Renal cortical epithelial cell (primary cell): ENCODE measurements at places on chromosomes 11 and 22. TPM values are rescaled to one million over a fixed set of nuclear protein-coding genes. Genes with fewer than 3 reads are reported as not detected.

The BEST1 gene
- total RNA-seq = 1.1 and 1.4 TPM in 2 replicates

GRCh38 chr11:106998116-106998915, 20.0 kb downstream of the GUCY1A2 start:
- no peak for DNase-seq

GRCh38 chr11:69918231-69918937, 99.2 kb upstream of the FGF3 start:
- DNase-seq = no peak

The OMP gene
- total RNA-seq = 0.50 TPM in 1 of 2 replicates, not detected in the other

The SYVN1 gene
- total RNA-seq = 17.2 and 49.8 TPM in 2 replicates

DNA sequence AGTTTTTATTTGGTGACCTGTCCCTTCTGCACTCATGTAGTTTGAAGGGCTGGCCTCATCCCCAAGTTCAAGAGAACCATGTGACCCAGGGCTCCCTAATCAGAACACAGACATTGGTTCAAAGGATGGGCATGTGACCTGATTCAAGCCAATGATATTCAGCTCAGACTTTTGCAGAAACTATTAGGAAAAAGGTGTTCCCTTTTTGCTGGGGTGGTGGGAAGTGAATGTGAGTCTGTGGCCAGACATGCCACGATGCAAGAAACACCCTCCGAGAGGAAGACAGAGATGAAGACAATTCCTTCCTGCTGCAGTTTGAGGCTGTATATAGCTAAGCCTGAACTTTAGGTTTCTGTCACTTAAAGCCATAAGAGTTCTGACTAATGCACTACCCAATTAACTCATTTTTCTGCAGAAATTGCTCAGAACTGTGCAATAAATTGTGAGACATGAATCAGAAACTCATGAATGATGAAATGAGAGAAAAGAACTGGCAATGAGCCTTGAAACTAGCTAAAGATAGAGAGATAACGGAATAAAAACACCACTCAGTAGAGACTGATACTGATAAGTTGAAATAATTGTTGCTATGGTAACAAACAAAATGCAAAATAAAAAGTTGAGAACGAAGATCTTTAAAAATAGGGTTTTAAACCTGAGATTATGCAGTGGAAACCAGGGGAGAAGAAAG, 9.2 kb upstream of the MAPK1 start:
- no peak for DNase-seq

DNA sequence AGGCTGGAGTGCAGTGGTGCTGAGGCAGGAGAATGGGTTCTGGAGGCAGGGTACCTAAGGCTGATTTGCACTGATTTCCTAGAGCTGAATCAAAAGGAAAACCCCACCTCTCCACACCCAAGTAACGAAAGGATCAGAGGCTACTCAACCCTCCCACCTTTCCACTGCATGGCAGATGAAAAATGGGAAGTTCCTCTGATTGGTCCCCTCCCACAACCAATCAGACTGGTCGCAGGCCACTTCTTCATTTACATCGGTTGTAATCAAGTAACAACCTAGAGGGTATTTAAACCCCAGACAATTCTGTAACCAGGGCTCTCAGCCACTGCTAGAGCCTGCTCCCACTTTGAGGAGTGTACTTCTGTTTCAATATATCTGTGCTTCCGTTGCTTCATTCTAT, 18.6 kb upstream of the PARVB start:
- no peak for DNase-seq

DNA sequence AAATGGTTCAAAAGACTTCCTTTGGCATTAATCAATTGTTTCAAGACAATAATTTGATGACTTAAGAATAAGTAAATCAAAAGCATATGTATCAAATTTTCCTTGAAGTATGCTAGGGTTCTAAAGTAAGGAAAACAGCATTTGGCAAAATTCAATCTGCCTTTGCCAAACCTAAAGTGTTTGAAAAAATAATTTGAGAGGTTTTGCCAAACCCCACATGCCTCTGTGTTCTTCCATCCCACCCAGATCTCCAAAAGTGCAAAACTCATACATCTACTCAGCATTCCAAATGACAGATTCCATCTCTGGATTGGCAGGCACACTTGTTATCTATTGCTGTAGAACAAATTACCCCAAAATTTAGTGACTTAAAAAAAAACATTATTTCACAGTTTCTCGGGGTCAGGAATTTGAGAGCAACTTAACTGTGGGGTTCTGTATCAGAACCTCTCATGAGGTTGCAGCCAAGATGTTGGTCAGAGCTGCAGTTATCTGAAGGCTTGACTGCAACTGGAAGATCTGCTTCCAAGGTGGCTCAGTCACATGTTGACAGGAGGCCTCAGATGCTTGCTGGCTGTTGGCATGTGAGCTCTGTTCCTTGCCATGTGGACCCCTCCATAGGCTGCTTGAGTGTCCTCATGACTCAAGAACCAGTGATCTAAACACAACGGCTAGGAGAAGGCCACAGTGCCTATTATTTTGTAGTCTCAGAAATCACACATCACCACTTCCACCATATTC, 100.6 kb upstream of the ARHGAP42 start:
- DNase-seq = no peak

The SCN2B gene
- 0.35 and 1.2 TPM in 2 replicates for total RNA-seq

DNA sequence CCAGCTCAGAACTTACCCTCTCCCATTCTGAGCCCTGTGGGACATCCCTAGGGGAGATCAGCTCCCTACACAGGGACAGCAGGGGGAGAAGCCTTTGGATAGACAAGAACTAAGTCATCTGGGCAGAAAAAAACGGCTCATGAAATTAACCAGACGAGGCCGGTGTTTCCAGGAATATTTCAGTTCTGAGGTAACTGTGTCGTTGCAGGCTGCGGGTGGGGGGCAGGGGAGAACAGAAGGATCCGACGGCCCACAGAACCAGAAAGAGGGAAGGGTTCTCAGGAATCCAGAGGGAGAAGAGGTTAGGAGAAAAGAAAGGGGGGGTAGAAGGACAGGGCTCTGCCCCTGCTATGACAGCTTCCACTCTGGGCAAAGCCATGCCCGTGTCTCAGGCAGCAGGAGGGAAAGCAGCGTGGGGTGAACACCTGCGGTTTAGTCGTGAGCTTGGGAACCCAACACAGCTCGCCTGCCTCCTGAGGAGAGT, 3.6 kb downstream of the CLCF1 start:
- no peak for DNase-seq

GRCh38 chr11:64583296-64584262, 7.4 kb upstream of the SLC22A12 start:
- no peak for DNase-seq

The SHANK2 gene
- 13.7 and 65.9 TPM in 2 replicates for total RNA-seq

GRCh38 chr22:25623851-25624250, 59.4 kb downstream of the GRK3 start:
- DNase-seq = no peak

The FOLR1 gene
- 23.3 and 108 TPM in 2 replicates for total RNA-seq

- DNase-seq = peak; percentile 88
Measured at GRCh38 chr11:10908215-10908951, 50.5 kb upstream of the ZBED5 start.

GRCh38 chr11:70680781-70681281, 282.5 kb downstream of the CTTN start:
- no peak for DNase-seq

- DNase-seq = no peak
Measured at GRCh38 chr11:58592760-58593472, 14.1 kb downstream of the ZFP91 start.

The NLRX1 gene
- total RNA-seq = 24.7 and 34.2 TPM in 2 replicates

- no peak for DNase-seq
Measured at GRCh38 chr11:120134106-120134930, 3.6 kb downstream of the TRIM29 start.

GRCh38 chr11:20015529-20016427, 144.5 kb downstream of the DBX1 start:
- DNase-seq = no peak

DNA sequence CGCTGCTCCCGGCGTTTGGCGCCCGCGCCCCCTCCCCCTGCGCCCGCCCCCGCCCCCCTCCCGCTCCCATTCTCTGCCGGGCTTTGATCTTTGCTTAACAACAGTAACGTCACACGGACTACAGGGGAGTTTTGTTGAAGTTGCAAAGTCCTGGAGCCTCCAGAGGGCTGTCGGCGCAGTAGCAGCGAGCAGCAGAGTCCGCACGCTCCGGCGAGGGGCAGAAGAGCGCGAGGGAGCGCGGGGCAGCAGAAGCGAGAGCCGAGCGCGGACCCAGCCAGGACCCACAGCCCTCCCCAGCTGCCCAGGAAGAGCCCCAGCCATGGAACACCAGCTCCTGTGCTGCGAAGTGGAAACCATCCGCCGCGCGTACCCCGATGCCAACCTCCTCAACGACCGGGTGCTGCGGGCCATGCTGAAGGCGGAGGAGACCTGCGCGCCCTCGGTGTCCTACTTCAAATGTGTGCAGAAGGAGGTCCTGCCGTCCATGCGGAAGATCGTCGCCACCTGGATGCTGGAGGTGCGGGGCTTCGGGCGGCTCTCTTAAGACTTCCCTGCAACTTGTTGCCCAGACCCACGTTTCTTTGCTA, at the start of gene CCND1:
CCND1 (plus strand) TSS at position 162 of the 587 bp plus-strand sequence; CDS start at position 320, 158 bp downstream.
- DNase-seq = peak; percentile 82

DNA sequence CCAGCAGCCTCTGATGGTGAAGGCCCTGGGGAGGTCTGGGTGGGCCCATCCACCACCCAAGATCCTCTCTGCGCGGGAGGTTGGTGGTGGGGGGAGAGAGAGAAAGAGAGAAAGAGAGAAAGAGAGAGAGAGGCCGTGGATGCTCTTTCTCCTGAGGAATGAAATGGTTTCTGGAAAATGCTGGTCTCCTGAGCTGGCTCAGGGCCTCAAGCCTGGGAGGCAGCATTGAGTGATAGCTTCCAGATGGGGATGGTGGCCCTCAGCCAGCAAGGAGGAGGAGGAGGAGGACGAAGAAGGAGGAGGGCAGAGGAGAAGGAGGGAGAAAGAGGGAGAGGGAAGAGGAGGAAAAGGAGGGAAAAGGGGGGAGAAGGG, 4.6 kb downstream of the TSPAN32 start:
- DNase-seq = no peak

The SERPIND1 gene
- total RNA-seq = not detected in 2 replicates

The SELENOH gene
- 48.1 and 94.8 TPM in 2 replicates for total RNA-seq

DNA sequence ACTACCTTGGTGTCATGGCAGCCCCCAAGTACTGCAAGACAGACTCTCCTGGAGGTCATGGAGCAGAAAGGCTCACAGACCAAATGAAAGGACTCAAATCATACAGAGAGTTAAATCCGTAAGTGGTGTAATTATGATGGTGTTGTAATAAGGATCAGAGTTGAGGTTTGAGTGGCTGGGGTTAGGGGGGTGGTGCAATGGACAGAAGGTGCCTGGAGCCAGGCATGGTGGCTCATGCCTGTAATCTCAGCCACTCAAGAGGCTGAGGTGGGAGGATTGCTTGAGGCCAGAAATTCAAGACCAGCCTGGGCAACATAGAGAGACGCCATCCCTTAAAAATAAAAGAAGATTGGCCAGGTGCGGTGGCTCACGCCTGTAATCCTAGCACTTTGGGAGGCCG, 18.7 kb downstream of the ART5 start:
- DNase-seq = no peak

DNA sequence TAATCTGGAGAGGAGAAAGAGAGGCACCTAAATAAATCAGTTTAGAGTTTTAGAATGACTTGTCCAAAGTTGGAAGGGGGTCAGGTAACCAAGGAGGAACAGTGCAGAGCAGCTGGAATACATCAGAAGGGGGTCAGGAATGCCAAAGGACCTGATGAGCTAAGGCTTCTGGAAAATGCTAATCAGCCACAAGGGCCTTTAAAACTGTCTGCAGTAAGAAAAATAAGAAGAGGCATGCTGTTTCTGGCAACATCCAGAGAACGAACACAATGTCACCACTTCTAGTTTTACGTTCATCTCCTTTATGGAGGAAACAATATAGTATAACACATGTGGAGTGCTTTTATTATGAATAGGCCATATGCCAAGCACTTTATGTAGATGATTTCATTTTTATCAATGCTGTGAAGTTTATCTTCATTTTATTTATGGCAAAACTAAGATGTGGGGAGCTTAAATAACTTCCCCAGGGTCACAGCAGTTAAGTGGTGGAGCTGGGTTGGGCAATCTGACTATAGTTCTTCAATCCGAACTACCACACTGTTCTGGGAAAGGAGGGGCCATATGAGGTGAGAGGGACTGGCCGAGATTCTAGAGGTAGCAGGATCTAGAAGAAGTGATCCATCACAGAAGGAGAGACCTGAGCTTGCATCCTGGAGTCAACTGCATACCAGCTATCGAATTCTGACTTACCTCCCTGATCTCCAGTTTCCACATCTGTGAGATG, 22.6 kb downstream of the ACO2 start:
- no peak for DNase-seq

- DNase-seq = no peak
Measured at GRCh38 chr22:21657360-21658032, 8.3 kb upstream of the PPIL2 start.

DNA sequence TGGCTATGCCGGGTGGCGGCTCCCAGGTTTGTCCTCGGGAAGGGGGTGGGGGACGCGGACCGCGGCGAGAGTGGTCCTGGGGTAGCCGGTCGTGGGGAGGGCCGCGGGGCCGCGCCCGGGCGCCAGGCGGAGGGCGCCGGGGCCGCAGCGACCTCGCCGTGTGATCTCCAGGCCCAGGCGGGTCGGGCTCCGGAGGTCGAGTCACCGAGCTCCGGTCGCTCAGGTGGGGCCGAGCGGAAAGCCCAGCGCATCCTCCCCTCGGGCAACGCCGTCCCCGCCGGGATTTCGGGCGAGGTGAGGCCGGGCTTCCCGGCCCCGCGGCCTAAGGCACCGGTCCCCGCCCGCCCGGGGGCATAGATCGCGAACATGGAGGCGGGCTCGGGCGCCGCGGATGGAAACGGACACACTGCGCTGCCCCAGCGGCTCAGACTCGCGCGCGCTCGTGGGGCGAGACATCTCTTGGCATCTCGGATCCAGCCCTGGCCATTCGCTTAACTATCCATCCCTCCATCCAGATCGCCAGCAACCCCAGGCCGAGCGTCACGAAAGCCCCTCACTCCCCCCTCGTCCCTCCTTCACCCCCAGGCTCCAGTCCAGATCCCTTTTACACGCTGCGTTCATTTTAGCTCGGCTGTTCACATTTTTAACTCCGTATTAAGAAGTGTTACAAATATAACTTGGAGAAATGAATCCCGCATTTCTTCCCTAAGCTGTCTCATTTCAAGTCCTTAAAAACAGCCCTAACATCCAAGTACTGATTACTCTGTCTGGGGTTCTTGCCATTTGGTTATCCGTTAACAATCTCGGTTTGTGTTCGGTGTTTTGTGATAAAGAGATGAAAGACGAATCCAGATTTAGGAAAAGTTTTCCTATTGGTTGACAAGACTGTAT, 460 bp downstream of the ZC3H12C start:
- DNase-seq = peak; percentile 46
